GF-D8 (cell line): ENCODE measurements at places on chromosomes 6 and 20.

DNA sequence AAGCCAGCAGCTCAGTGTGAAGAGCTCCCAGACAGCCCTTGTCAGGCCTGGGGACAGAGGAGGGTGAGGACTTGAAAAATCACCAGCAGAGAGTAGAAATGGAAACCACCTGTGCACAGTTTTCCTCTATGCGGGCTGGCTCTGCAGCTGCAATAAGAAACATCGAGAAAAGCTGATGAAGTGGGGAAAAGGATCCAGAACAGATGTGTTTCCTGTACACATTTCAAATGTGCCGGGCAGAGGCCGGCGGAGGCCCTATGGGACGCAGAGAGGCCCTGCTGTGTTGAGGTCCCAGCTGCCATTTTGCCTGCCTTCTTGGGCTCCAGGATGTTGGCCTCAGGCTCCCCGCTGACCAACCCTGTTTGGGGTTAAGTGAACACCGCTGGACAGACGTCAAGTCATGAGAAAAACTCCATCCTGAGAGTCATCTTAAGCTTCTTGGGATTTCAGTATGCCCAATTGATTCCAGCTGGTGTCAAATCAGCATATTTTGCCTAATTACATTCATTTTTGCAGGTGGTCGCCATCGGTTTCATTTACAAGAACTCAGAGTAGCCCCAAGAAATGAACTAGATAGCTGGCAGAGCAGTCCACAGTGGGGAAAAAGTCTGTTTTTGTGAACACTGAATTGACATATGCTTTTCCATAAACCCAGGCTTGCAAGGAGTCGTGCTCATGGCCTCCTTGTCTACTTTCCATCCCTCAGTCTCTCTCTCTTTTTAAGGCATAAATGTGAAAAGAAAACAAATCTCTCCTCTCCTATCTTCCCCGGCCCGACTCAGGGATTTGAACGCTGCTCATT lies 150.4 kb upstream of the PHACTR3 start:
- no peak for DNase-seq

- no peak for DNase-seq
Measured at GRCh38 chr6:42162384-42162783, 10.8 kb upstream of the GUCA1A start.

DNA sequence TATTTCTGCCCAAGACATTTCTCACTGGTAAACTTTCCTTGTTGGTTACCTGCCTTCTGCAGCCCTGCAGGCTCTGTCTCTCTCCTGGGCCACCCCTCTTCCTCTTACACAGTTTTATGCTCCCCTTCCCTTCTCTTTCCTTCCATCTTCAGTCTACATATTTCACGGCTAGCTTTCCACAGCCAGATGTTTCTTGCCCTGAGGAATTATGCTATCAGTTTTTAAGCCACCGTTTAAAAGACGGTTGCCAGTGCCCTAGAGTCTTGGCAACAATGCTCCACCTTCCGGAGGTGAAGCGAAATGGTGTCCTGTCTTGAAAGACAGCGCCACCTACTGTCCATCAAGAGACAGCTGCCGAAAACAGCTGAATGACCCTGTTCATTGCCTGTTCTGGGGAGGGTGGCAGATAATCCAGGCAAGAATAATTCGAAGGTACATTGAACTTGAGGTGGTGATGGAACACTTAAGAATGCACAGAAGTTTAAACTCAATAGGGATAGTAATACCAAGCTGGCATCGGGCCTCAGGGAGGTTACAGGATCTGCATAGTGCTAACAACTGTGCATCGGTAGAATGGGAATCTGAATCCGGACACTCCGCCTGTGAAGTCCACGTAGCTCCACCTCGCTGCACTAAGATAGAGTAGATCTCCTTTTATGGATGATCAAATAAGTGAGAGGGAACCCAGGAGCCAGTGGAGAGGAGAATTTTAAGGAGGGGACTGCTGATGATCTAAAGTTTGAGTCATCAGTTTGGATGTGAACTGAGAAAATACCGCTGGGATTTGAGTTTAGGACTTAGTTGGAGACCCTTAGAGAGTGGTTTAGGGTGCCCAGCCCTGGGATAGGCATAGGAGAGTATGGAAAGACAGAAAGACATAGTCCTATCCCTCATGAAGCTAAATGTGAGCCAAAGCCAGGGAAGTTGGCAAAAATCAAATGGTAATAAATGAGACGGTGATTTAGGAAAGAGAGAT lies 4.8 kb upstream of the TRIM40 start:
- peak; percentile 41 for DNase-seq

GRCh38 chr6:8908638-8909037 lies 473.3 kb upstream of the SLC35B3 start:
- DNase-seq: no peak
